Sciatic nerve (tissue), 2 donors: ENCODE measurements at places on chromosomes 5 and 9. TPM values are rescaled to one million over a fixed set of nuclear protein-coding genes. Genes with fewer than 3 reads are reported as not detected.

The SGTB gene
- 18.8 TPM for total RNA-seq

The GFM2 gene
- total RNA-seq, result 21.1 TPM

The PIP5K1B gene
- 2.0 TPM for total RNA-seq

The GABRP gene
- 0.45 TPM for total RNA-seq

The NCS1 gene
- total RNA-seq, result 11.7 TPM

The TMEM8B gene
- 31.7 TPM for total RNA-seq

The C5orf58 gene
- total RNA-seq, result not detected

The IFNA8 gene
- total RNA-seq, result not detected

The BTNL3 gene
- not detected for total RNA-seq

The HCN1 gene
- total RNA-seq, result 37.3 TPM

The FOXD1 gene
- 99.3 TPM for total RNA-seq

The SH3RF2 gene
- 3.0 TPM for total RNA-seq

The PRR7 gene
- total RNA-seq, result 8.2 TPM

The DTWD2 gene
- 6.9 TPM for total RNA-seq

The PCDHGA5 gene
- 8.8 TPM for total RNA-seq
